ENCODE measurements at places on chromosomes 13 and 19.

DNA sequence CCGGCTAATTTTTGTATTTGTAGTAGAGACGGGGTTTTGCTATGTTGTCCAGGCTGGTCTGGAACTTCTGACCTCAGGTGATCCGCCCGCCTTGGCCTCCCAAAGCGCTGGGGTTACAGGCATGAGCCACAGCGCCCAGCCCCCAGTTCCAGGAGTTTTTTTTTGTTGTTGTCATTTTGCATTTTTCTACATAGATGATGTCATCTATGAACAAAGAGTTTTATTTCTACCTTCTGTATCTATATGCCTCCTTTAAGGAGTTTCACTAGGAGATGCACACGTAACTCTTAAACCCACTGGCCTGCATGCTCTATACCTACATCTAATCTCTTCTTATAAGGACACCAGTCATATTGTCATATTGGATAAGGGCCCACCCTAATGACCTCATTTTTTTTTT is 4.8 kb downstream of the DHDH start:
- no peak for DNase-seq

GRCh38 chr13:25291691-25292090 is 4.4 kb upstream of the MTMR6 start:
- no peak for DNase-seq

GRCh38 chr13:40982772-40983171 is 36.3 kb downstream of the ELF1 start:
- DNase-seq, result no peak

DNA sequence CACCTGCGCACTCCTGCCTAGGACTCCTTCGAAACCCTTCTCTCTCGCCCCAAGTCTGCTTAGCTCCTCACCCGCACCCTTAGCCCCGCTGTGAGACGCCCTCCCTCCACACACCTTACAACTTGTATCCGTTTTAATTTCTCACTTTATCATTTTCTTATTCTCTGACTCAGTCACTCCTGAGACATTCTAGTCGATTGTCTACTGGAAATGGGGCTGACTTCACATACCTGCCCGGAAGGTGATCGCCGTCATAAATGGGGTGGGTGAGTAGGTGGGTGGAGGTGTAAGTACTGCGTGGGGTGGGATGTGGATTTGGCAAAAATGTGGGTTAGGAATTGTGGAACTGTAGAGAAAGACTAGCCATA is 714 bp downstream of the NDFIP2 start:
- DNase-seq, result no peak

DNA sequence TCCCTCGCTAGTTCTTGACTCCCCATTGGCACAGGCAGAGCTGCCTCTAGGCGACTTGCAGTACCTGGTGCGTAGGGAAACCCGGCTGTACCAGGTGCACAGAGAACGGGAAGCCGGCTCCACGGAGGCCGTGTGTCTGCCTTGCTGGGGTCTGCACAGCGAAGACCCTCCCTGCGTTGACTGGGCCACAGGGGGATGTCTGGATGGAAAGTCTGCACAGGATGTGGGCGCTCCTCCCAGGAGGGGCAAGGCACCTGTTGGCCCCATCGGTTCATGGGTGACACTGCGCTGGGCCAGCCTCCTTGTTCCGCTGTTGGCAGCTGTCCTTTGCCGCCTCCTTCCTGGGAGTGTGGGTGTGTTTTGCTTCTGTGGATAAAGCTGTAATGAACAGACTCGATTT is 138.3 kb downstream of the TEX29 start:
- no peak for DNase-seq

DNA sequence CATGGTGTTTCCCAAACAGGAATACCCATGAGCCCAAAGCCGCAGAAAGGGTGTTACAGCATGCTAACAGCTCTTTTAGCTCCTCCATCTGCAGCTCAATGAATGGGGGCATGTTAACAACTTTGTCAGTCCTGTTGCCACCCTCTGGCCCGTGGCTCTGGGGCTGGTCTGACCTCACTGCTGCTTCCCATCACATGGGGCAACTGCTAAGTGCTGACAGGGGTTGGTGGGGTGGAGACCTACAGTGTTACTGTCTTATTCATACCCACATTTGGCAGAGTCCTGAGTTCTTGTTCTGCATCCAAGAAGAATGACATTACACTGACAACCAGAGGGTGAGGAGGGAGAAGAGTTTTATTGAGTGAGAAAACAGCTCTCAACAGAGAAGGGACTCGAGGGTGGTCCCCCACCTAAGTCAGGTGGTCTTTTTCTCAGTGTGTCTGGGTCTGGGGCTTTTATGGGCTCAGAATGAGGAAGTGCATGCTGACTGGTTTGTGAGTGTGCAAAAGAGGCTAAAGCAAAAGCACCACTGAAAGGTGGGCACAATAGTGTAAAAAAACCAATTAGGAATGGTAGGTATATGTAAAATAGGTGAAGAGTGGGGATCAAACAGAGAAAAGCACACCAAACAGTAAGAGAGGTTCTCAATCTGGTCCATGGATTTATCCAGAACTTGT is 1952.0 kb upstream of the PCDH20 start:
- DNase-seq, result no peak

GRCh38 chr13:74305876-74306275 is 171.7 kb upstream of the KLF12 start:
- DNase-seq, result no peak

GRCh38 chr19:15551293-15552004 is 43.1 kb downstream of the CYP4F22 start:
- DNase-seq, result peak; percentile 35

DNA sequence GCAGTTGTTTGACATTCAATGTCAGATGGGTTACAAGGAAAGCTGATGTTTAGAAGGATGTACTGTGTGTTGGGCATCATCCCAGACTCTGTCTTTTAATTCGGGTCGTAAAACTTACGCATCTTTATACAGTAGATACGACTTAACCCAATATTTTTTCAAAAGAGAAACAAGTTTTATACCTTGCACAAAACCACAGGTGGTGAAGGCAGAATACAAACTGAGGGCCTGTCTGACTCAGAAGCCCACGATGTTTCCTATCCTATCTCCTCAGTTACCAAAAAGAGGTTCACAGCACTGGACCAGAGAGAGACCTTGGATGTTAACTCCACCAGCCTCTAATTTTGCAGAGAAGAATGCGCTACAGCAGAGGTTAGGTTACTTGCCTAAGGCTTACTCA is 477.0 kb downstream of the FOXO1 start:
- no peak for DNase-seq

DNA sequence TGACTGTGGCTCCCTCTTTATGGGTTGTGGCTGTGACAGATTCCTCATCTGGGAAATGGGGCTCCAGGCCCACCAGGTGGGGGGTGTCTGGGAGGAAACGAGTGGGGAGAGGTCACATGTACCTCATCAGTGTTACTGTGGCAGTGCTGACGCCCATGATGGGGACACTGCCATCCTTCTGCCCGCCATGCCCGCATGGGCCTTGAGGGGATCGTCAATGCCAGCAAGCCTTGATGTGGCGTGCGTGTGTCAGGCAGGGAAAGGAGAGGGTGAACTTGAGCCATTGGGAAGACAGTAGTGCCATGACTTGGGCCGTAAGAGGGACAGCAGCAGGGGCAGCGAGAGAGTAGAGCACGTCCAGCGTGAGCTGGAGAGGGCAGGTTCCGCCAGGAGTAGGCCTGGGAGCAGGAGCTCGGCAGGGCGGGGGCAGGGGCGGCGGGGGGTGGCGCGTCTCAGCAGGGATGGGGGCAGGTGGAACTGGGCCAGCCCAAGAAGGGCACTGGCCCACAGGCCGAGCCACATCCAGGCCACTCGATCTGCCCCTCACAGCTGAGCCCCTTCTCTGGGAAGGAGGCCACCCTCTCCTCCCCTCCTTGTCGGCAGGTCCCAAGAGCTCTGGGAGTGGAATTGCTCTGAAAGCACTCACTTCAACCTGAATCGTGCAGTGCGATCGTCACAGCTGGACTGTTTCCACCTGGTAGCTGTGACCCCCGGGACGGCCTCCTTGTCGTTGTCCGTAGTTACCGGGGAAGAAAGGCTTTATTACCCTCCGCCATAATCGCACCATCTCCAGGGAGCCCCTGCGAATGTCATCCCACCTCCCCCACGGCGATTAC is 9.9 kb downstream of the KLHL26 start:
- DNase-seq, result no peak

- no peak for DNase-seq
Observed at GRCh38 chr13:40376867-40377535, 289.4 kb downstream of the FOXO1 start.

GRCh38 chr13:49319951-49320350 is 72.2 kb downstream of the CDADC1 start:
- no peak for DNase-seq

GRCh38 chr13:46721054-46721453 is 75.9 kb downstream of the ESD start:
- DNase-seq, result no peak

- no peak for DNase-seq
Observed at GRCh38 chr19:40612831-40613689, 11.9 kb downstream of the LTBP4 start.

GRCh38 chr19:43465468-43466120 is at the start of gene LYPD3:
Gene LYPD3 (minus strand): TSS chr19:43465608. CDS start chr19:43465571, 37 bp downstream.
- no peak for DNase-seq

GRCh38 chr13:80133631-80134261 is 207.2 kb downstream of the SPRY2 start:
- no peak for DNase-seq

- no peak for DNase-seq
Observed at GRCh38 chr19:39412867-39413271, 400 bp downstream of the PLEKHG2 start.

GRCh38 chr19:39422020-39422419 is 9.6 kb downstream of the PLEKHG2 start:
- no peak for DNase-seq

- no peak for DNase-seq
Observed at GRCh38 chr19:31340042-31341025, 8.9 kb downstream of the TSHZ3 start.

- peak; percentile 74 for DNase-seq
Observed at GRCh38 chr19:10288662-10289166, 1.0 kb upstream of the ICAM5 start.

GRCh38 chr13:51258612-51259548 is 36.7 kb downstream of the FAM124A start:
- DNase-seq, result no peak

GRCh38 chr19:32053861-32054260 is 291.5 kb upstream of the ZNF507 start:
- DNase-seq, result no peak

DNA sequence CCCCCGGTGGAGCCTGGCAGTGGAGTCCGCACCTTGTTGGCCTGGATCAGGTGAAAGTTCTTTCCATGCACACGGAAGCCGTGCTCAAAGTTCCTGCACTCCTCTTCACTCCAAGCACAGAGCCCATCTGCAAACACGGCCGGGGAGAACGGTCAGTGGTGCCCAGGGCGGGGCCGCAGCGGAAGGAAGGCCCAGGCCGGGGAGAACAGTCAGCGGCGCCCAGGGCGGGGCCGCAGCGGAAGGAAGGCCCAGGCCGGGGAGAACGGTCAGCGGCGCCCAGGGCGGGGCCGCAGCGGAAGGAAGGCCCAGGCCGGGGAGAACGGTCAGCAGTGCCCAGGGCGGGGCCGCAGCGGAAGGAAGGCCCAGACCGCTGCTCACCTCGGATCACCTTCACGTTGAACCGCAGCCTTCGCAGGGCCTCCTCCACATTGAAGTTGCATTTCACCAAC is 20.6 kb upstream of the PLPP2 start:
- peak; percentile 86 for DNase-seq

DNA sequence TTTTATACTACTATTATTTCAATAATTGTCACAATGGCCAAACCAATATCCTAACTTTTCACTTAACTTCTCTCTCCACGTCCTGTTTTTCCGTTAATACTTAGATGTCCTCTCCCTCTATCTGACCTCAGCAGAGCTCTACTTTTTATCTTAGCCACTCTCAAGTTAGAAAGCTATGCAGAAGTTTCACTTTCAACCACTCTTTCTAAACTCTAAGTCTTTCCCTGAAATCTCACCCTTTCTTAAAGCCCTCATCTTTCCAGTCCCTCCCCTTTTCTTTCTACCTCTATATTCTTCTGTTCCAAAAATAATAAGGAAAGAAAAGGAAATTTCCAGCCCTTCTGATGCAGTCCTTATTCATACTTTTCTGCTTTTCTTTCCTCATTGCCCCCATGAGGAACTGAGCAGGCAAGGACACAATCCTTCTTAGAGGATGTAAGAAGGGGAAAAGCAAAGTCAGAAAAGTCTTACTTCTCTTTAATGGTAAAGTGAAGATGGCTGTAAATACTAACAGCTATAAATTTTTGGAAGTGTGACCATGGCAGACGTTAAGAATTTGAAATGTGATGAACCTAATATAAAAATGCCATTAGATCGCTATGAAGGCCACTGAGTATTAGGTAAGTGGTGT is 23.0 kb downstream of the FAM216B start:
- DNase-seq, result no peak

- no peak for DNase-seq
Observed at GRCh38 chr13:28637714-28638355, 21.1 kb upstream of the POMP start.

GRCh38 chr13:111975539-111976473 is 91.1 kb upstream of the SOX1 start:
- no peak for DNase-seq

GRCh38 chr19:15992014-15992413 is 43.2 kb downstream of the OR10H4 start:
- no peak for DNase-seq

DNA sequence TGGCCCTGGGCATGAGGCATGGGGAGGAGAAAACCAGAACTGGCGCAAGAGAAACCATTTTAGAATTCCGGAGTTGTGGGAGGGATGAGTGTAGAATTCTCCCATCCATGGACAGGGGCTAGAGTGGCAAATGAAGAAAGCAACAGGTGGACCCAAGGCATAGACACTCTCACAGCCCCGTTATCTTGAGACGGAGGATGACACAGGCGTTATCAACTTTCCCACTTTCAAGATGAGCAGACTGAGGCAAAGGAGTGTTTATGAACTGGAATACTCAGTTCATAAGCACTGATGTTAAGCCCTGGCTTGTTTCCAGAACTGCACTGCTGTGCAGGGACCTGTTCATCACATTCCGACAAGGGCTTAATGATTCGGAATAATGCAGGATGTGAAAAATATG is 1.1 kb upstream of the GTF3A start:
- DNase-seq, result no peak

DNA sequence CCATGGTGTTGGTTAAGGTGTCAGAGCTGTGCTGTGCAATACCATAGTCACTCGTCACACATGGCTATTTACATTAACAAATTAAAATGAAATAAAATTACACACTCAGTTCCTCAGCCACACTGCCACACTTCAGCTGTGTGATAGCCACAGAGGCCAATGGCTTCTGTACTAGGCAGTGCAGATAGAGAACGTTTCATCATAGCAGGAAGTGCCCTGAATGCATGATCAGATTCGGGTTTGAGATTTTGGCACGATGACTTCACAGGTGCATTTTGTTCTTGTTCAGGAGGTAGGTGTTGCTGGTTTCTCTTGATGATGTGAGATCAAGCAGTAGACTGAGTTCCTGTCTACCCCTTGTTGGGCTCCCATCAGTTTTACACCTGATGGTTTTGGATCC is 6.5 kb downstream of the ARMC6 start:
- DNase-seq, result no peak

- DNase-seq, result no peak
Observed at GRCh38 chr13:42101821-42102585, 53.6 kb downstream of the DGKH start.

DNA sequence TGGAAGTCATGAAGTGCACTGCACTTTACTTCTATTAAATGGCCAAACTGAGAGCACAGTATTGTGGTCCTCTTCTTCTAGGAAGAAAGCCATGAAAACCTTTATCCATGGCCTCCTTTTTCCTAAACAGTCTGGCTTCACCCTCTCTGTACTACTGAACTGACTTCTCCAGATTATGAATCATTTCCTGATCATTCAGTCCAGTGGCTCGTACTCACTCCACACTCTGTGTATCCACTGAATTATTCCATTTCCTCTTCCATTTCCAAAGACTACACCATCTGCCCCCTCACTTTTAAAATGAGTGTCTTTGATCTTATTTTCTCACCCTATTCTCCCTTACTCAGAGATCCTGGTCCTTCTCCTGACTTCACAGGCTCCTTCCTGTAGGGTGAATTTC is 29.7 kb upstream of the FREM2 start:
- no peak for DNase-seq

All from CMK (cell line).